ENCODE measurements at places on chromosomes 11 and 22.

DNA sequence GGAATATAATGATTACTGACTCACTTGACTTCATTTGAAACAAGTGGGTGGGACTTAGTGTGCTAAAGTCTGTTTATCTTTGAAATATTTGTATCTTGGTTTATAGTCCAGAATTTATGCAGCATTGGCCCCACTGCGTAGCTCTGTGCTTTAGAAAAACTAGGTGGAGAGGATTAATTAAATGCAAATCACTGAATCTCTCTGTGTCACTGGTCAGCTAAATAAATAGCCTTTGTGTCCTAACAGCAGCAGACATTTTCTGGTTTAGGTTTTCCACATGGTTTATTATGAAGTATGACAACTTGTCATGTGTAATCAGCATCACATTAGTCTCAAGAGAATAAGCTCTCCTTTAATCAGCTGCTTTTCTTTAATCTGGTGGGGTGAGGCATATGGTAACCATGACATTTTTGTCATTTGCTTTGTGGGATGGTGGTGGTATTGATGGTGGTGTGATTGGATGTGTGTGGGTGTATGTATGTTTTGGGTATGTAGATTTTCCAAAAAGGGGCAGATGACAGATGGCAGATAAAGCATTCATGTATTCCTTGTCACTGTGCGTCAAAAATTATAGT lies 33.9 kb downstream of the BCL2L13 start:
- no peak for DNase-seq

DNA sequence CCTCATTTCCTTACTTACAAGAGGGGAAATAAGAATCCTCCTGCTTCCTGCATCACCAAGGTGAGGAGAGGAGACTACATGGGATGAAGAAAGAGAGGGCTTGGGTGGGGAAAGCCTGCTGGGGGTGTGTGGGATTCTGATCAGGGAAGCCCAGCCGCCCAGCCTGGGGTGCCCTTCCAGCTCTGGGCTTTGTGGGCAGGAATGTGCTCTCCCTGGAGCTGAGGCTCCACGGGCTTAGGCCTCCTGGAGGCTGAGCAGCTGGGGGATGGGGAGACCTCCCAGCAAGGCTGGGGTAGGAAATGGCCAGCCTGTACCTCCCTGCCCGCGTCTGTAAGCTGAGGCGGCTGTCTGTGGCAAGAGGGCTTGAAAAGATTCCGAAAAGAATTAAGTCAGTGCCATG lies 206.1 kb downstream of the GRIK4 start:
- no peak for DNase-seq

- DNase-seq, result no peak
Observed at GRCh38 chr11:18253233-18253632, 4.8 kb upstream of the SAA2 start.

DNA sequence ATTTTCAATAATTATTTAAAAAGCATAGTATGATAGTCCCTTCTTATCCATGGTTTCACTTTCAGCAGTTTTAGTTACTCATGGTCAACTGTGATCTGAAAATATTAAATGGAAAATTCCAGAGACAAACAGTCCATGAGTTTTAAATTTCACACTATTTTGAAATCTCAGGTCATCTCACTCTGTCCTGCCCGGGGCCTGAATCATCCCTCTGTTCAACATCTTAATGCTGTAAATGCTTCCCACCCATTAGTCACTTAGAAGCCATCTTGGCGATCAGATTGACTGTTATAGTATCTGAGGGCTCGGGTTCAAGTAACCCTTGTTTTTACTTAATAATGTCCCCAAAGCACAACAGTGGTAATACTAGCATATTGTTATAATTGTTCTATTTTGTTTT lies 1509.3 kb downstream of the FAM181B start:
- DNase-seq, result no peak

DNA sequence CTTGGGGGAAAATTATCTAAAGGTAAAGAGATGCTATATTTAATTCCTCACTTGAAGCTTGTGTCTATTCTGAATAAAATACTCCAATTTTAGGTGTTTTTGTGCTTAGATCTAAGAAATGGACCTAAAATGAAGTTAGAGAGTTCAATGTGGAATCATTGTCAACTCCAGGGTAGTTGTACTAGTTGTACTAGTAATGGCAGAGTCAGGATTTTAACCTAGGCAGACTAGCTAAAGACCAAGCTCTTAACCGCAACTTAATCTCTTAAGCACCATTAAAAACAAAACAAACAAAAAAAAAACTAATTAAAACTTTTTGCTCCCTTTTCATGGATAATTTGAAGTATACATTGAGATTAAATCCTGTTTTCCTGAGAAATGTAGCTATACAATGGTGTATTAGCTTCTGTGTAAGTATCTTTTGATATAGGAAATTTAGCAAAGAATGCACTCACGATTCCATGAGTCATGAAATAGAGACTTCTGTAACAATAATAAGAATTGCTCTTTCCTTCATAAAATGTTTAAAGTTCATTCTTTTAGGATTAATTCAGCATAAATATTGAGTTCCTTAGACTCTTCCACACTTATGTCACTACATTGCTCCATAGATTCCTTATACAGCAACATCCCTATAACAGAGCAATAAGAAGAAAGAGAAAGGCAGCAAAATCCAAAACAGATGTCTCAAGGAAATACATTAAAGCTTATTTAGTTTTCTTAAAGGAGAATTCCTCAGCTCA lies 26.5 kb upstream of the SOX6 start:
- no peak for DNase-seq

DNA sequence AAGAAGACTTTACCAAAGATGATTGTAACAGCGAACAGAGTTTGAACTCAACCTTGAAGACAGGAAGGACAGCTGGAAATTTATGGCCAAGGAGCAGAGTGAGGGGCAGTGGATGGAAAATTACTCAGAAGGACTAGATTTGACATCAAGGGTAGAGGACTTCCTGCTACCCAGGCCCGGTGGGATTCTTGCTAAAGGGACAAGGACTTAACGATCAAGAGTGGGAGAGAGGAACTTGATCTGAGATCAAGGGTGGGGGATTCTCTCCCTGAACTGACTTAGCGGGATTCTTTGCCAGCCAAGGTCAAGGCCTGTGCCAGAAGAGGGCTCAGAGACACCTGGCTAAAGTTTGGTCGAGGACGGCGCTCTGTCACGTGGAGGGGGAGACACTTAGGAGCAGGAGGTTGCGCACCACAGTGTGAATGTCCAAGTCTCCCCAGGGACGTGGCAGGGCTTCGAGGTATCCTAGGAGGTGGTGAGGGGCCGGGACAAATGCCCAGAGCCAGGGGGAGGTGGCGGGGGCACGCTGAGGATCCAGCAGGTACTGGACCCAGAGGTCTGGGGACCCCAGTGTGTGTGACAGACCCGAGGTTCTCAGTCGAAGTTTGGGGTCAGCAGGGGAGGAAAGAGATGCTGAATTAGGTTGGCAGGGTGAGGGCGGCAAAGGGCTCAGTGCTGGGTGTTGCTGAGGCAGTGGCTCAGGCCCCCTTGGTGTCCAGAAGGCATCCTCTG lies 46.1 kb upstream of the SHISAL1 start:
- no peak for DNase-seq
